ENCODE measurements at places on chromosomes 1 and 21.

DNA sequence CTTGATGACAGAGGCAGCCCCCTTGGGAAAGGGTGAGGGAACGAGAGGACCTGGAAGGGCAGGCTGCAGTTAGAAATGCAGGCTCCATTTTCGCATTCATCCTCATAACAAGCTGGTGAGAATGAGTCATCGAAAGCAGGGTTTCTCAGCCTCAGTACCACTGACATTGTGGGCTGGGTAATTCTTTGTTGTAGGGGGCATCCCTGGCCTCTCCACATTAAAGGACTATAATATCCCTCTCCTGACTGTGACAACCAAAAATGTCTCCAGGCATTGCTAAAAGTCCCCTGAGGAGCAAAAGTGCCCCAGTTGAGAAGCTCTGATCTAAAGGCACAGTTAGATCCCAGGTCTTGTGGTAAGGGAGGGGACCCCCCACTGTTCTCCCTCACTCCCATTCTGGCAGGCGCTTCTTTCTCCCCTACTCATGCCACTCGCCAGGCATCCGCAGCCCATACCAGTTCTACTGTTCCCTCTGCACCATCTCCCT, 20.4 kb downstream of the KCNN3 start:
- DNase-seq, result no peak

DNA sequence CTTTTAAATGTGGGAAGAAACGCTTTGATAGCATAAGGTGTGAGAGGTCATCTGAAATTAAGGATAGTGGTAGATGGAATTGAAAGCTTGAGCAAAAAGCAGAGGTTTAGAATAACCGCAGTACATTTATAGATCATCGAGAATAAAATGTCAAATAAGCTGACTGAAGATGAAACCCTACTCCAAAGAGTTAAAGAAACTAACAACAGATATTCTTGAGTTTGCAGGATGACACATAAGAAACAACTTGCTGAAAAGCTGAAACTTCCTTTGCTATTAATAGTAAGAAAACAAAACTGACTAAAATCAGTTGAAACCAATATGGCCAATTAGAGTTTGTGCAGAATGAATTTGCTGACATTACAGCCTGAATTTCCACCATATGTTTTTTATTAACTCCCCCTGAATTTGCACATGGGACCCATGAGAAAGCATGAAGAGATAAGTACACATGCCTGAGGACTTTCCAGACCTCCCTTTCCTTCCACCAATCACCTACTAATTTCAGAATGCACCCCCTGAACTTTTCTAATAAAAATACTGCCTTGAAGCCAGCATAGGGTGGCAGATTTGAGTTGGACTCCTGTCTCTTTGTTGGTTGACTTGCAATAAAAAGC, 1.7 kb upstream of the C1orf185 start:
- DNase-seq, result no peak

DNA sequence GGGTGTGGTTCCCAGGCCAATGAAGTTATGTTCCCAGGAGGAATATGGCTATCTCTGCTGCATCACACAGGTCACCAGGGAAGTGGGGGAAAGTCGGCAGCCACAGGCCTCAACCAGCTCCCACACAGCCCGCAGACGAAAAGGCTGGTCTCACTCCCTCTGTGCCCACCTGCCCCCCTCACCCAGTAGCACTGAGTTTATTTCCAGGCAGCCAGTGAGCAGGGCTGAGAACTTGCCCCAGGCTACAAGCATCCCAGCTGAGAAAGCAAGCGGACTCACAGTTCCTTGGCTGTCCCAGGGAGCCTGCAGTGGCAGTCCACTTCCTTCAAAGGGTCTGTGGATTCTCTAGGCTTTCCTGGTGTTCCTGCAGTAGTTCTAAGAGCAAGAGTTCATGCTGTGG, 68.9 kb downstream of the SLC5A9 start:
- no peak for DNase-seq

DNA sequence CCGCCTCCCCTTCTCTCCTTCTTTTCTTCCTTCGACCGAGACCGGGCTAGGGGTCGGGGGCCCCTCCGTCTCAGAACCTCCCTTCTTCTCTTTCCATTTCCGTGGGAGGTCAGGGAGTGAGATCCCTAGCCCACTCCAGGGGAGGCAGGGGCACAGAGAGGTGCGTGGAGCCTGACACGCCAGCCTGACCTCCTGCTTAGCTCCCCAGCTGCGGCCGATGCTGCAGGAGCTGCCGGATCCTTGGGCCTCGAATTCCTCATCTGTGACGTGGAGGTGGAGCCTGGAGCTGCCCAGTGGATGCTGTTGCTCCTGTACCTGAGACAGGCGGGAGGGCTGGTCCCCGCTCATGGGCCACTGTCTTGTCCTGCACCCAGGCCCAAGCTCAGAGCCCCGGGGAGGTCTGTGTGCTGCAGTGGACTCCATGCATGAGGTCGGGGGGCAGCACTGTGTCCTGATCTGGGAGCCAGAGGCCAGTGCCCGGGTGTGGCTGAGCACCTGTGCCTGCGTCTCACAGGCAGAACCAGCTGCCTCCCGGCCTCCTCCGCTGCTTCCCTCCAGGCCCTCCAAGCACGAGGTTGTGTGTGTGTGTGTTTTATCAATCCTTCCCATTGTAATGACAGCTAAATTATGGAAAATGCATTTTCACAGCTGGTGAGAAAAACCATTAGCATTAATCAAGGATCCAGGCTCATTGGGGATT, 55.3 kb upstream of the TTC34 start:
- DNase-seq, result no peak

DNA sequence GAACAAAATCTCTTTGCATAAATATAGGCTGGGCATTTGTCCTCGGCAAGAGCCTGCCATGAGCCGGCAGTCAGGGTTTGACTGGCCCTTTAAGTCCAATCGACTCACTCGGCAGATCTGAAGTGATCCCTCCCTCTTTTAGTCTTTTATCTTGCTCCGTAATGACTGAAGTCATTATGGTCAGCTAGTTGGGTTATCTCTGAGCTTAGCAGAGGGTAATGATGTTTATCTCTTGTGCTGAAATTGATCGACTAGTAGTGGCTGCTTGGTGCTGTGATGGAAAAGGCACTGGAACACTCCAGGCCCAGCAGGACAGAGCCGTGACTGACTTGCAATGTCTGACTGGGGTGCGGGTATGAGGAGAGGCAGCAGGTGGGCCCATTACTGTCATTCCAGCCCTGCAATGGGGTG, 468 bp upstream of the ABCA4 start:
- DNase-seq, result no peak

GRCh38 chr1:44040418-44040817, 9.2 kb upstream of the SLC6A9 start:
- DNase-seq, result no peak

DNA sequence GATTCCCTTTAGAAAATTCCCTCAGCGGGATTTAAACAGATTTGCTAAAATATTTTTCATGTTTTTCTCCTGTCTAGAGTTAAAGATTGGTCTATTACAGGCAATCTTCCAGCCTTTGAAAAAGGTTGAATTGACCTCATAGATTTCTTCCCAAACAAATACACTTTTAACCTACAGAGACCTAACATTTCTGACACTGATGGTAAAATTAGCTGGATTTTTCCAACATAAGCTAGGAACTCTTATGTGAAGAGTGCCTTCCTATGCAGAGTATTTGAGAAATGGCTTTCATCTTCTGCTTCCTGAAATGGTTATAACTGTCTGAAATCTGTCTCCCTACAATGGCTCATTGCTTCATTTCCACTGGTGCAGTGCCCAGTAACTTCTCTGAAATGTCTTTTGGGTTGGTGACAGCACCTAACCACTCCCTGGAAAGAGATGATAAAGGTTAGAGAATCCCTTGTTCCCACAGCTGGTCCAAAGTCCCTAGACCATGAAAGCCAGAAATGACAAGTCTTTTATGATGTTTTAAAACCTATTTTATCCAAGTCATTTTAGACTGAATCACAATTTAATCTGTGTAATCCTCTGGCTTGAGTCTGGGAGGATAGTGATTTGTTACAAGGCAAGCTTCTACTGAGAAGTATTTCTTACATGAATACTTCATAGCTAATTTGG, 269.4 kb downstream of the BACH1 start:
- DNase-seq, result no peak

- no peak for DNase-seq
Measured at GRCh38 chr1:11314959-11315358, 42.0 kb downstream of the UBIAD1 start.

DNA sequence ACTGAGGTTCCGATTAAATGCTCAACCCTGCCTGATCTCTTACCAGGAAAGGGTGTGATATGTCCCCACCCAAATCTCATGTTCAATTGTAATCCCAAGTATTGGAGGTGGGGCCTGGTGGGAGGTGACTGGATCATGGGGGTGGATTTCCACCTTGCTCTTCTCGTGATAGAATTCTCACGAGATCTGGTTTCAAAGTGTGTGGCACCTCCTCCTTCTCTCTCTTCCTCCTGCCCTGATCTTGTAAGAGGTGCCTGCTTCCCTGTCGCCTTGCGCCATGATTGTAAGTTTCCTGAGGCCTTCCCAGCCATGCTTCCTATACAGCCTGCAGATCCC, 34.9 kb downstream of the RSPH1 start:
- no peak for DNase-seq

DNA sequence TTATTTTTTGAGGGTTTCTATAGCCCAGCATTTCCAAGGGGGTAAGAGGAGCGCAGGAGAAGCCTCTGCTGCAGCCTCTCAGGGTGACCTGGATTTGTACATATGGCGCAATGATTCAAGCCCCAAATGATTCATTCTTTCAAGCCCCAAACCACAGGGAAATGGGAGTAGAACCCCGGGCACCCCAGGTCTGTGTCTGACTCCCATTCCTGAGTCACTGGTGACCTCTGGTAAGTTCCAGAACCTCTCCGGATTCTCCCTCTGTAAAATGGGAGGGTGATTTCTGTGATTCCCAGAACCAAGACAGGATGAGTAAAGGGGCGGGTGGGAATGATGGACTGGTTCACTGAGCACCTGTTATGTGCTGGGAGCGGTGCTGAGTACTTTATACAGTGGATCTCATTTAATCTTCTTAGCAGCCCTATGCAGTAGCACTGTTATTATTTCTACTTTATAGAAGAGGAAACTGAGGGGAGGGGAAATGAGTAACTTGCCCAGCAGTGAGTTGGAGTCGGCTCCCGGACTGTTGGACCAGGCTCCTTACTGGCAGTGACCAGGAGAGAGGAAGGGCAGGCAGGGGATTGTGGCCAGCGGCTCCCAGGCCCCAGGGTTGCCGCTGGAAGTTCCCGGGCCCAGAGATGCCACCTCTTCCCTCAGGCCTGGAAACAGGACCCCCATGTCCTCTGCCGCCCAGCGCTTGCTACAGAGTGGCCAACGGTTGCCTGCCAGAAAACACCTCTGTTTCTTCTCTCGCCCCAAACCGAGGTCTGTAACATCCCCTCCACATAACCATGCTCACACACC, 20.3 kb upstream of the SLC26A9 start:
- DNase-seq, result peak; percentile 42

- no peak for DNase-seq
Measured at GRCh38 chr1:83734420-83734819, 264.5 kb downstream of the TTLL7 start.

GRCh38 chr1:94929351-94930217, 2.7 kb upstream of the CNN3 start:
- DNase-seq, result no peak

DNA sequence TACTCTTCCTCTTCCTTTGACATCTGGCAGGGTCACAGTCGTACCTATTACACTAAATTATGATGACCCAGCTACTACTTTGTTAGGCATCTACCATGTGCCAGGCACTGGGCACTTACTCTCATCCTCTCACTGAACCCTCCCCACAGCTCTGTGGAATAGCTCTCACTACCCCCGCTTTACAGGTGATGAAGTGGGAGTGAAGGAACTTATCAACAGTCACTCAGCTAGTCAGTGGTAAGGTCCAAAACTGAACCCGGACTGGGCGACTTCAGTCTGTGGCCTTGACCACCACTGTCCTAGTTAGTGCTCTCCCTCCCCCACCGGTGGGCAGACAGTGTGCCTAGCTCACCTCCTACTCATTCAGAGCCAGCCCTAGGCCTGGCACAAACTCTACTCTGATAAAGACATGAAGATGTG, 12.3 kb downstream of the ADGRB2 start:
- DNase-seq, result no peak

- DNase-seq, result no peak
Measured at GRCh38 chr1:91790392-91790791, 95.6 kb downstream of the TGFBR3 start.

DNA sequence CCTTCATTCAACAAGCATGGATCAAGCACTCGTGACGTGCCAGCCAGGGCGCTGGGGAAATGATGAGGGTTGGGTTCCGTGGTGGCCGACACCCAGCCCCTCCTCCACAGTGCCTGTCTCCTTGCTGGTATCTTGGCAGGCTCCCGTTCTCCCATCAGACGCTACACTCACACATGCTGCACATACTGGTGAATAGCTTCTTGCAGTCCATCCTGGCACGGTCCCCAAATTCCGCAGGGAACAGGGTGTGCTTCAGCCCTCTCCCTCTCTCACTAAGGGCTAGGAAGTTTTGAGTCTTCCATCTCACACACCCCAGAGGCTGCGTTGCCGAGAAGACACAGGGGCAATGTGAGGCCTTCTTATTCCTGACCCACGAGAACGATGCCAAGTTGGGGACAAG, 10.1 kb upstream of the MEF2D start:
- no peak for DNase-seq

DNA sequence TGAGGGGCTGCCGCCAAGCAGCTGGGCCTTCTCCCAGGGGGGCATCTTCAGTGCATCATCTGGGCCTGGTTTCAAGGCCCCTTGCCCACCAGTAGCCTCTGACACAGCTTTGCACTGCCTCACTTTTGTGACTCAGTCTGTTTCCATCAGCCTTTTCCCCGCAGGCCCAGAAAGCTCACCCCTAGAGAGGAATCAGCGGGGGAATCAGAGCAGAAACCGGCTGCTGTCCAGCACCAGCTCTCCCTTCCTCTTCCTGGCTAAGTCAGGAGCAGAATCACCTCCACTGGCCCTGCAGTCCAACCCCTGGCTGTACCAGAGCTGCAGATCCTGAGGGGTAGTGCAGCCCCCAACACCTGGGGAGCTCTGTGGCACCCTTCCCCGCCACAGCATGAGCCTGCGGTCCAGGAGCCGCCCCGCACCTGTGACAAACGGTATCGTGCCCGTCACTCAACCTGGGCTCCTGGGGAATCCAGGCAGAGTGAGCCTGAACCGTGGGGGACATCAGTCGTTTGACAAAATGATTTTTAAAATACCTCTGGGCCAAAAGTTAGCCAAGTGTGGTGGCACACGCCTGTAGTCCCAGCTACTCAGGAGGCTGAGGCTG, 83.3 kb upstream of the TMEM51 start:
- DNase-seq, result no peak

DNA sequence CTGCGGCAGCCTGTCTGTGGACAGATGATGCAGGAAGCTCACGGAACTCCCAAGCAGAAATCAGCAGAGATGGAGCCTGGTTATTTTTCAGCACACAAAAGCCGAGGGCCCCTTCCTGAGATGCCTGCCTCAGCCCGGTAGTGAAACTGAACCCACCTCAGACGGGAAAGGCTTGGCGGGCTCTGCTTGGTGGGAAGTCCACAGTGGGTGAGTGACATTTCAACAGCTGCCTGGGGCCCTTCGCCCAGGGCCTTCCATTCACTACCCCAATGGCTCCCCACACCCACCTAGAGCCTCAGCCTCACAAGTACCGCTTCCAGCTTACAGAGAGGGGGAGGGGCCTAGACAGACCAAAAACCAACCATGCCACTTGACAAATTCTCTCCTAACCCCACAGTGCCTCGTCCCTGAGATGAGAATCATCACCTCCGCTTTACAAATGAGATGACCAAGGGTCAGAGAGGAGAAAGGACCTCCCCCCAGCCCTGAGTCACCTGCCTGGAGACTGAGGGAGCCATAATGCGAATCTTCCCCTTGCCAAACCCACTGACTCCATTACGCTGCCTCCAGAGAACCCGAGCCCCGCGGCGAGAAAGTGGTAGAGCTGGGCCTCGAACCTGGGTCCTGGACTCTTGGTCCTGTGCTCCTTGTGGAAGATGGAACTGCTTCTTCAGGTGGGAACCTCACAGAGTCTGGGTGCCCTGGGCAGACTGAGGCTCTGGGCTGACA, 3.4 kb upstream of the ECE1 start:
- DNase-seq, result no peak

Measured in BJ (cell line).